ENCODE measurements at places on chromosomes 2 and 18.

GRCh38 chr2:67108231-67108630 is 288.9 kb upstream of the ETAA1 start:
- DNase-seq = no peak

GRCh38 chr2:149021271-149021719 is 17.2 kb upstream of the LYPD6B start:
- no peak for DNase-seq

- no peak for DNase-seq
Measured at GRCh38 chr2:164306872-164307271, 314.4 kb downstream of the GRB14 start.

GRCh38 chr2:190486037-190486623 is 48.4 kb downstream of the NEMP2 start:
- DNase-seq = no peak

DNA sequence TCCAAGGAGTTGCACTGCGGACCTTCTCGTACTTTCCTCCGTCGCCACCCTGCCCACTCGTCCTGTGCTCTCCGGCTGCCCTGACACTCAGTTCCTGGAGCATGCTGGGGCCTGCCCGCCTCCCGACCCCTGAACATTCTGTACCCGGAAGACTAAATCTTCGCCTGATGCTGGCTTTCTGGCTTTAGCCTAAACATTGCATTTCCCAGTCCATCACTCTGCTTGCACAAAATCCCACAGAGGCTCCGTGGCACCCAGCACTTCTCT is 550 bp upstream of the SFXN5 start:
- no peak for DNase-seq

- no peak for DNase-seq
Measured at GRCh38 chr18:6923220-6923619, 193.7 kb downstream of the ARHGAP28 start.

DNA sequence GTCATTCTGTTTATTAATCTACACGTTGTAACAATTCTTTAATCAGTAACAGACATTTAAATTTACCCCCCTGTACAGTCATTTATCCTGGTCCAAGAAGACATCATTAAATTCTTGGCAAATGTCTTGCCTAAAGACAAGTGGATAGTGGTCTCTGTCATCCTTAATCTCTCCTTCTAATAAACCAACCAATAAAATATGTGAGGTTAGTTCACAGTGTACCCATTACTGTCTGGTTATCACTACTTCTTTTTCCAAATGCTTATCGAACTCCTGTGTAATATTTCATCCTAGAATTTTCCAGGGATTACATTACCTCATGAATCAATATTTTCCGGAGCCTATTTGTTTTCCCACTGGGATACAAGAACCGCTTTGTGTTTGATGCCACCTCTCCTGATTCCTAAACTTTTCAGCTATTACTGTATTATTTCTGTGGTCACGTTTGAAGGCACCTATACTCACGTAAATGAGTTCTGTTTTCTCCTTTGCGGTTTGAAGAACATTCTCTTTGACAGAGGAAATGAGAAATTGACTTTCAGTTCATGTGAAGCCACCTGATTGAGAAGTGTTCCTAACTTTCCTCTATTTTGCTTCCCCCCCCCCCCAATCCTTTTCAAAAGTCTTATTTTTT is 131.5 kb downstream of the RTN4 start:
- no peak for DNase-seq

GRCh38 chr2:42124011-42124785 is 45.0 kb upstream of the EML4 start:
- DNase-seq = no peak

GRCh38 chr18:27110319-27110718 is 74.8 kb downstream of the CHST9 start:
- no peak for DNase-seq

- DNase-seq = no peak
Measured at GRCh38 chr18:28063926-28064325, 113.0 kb downstream of the CDH2 start.

DNA sequence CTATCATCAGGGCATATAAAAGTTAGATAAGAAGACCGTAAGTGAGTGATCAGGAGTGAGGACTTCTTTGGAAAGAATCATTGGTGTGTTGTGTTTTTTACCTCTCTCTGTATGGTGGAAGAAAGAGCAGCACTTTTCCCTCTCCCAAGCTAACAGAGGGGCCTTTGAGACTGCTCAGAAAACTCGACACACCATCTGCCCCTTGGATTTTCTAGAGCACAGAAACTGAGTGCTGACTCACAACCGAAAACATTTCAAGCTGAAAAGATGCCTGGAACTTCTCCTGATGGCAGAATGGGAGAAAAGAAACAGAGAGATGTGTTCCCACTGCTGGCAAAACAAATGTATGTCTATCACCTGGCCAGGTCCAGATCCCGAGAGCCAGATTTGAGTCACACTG is 156.6 kb downstream of the DNAH7 start:
- no peak for DNase-seq

GRCh38 chr2:2233171-2233826 is 97.8 kb downstream of the MYT1L start:
- no peak for DNase-seq

DNA sequence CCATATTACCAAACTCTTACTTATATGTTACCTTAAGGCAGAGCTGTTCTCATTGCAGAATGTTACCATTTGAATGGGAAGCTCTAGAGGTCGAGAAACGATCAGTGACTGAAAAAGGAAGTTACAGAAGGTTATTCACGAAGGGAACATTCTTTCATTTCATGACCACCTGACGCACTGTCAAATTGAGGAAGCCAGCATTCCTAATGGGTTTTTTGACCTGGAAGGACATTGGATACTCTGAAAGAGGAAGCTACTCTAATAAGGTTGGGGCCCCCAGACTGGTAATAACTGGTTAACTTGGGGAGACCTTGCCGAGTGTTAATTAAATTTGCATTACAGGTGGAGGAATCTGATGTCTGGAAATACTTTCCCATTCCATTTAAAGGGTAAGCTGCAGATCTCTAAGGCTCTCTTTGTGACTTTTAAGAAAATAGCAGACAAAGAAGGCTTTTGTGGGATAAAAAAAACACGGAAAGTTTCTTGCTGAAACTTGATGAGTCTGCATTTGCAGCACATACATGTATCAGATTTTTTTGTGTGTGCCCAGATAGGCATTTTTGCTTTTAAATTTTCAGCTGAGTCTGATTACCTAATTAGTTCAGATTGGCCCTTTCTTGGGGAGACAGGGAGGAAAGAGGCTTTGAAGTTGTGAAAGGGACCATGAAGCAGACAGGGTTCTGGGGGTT is 137.1 kb downstream of the LTBP1 start:
- no peak for DNase-seq

DNA sequence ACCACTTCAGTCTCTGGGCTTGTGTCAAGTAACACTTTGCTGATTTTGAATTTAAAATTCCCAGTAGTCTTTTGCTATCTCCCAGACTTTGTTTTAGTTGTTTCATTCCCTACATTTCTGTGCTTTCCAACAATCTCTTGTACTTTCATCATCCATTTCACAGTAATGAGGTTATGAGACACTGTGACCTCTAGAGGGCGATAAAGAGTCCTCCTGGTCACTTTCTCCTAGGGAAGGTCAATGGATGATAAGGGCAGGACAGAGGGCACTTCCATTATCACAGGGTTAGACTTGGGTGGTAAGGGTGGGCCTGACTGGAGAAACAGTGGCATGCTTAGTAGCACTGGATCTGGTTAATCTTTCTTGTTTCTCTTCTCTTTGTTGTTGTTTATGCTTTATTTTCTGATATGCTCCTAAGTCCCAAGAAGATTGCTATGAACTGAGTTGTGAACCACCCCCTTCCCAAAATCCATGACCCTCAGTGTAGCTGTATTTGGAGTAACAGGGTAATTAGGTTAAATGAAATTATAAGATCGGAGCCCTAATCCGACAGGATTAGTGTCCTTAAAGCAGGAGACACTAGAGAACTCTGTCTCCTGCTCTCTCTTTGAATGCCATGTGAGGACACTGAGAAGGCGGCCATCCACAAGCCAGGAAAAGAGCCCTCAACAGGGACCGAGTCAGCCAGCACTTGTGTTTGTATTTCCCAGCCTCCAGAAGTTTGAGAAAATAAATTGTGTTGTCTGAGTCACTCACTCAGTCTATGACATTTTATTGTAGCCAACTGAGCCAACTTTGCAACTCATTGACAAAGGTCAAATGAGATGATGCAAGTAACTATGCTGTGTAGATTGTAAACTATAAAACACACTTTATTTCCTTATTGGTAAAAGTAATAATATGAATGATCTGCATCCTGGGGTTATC is 779.2 kb downstream of the CNTNAP5 start:
- DNase-seq = no peak
